Activated CD8-positive, alpha-beta T cell treated with anti-CD3 and anti-CD28 coated beads for 36 hours (primary cell): ENCODE measurements at places on chromosomes 11 and 22.
A peak's percentile ranks its signal among the peaks of the same experiment; 100 is the strongest.

DNA sequence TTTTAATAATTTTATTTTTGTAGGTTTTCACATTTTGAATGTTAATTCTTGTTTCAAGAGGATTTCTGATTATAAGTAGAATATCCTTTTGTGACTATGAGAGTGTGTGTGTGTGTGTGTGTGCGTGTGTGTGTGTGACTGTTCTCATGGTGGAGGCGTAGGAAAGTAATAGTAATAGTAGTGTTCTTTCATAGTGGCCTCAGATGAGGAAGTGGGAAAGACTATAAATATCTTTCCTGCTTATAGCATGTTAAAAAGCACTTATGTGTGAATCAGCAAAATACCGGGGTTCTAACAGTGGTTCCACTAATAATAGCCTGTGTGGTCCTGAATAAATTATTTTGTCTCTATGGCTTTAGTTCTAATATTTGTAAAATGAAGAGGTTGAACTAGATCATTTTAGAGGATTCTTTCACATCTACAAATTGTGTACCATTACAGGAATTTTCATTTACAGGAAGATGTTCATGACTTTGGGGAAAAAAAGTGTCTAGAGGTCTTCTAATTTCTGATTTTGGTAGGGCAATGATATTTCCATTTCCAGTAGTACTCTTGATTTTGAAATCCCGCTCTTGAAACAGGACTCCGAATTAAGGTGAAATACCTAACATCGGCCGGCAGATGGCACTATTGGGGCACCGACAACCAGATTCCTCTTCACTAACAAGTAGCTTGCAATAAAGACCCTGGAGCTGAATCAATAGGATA lies 29.9 kb upstream of the OR10G7 start:
- DNase-seq = peak; percentile 72

DNA sequence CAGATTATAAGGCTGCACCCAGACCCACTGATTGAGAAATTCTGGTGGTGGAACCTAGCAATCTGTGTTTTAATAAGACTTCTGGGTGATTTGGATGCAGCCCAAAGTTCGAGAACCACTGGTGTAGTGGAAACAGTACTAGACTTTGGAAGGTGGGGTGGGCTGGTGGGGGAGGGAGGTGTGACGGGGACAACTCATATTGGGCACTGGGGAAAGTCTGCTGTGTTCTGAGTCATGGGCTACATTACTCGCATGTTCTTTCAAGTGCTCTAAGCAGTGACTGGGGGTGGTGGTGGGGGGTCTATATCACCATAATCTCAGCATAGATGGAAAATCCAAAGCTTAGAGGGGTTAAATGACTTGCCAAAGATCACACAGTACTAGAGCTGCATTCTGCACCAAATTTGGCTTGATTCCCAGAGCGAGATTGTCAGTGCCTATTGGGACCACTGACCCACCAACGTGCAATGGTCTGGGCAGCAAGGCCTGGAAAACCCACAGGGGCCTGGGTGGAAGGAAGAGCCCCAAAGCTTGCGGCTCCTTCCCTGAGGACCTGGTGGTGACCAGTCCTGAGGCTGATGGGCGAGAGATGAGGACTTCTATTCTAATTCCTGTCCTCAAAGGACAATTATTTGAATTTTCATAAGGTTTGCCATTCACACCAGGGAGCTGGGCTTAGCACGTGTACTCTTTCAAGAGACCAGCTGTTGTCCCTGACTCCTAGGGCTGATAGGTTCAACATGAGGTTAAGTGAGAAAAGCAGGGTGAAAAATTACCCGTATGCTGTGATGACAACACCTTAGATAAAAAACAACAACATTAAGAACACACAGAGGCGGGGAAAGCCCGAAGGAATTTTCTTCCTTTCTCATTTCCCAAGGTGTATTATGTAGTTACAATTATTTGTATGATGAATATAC lies 77.5 kb upstream of the NARS2 start:
- DNase-seq = peak; percentile 78

- no peak for DNase-seq
Observed at GRCh38 chr11:29293825-29294224, 723.0 kb downstream of the KCNA4 start.

DNA sequence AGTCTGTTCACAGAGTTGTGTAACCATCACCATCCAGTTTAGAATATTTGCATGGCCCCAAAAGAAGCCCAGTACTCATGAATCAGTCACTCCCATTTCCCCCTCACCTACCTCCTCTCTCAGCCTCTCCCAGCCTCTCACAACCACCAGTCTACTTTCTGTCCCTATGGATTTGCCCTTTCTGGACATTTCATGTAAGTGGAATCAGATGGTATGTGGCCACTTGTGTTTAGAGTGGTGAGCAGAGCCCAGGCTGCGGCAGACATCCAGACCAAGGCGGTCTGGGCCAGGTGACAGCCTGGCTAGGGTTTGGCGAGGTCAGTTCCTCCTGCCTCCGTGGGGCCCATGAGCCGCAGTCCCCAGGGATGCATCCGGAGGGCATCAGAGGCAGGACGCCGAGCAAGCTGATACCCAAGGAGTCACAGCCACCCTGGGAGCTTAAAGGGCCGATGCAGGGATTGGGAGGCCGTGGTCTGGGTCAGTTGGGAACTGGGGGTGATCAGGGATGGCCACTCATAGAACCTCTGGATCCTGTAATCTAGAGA lies 53.3 kb upstream of the CLDN5 start:
- no peak for DNase-seq

DNA sequence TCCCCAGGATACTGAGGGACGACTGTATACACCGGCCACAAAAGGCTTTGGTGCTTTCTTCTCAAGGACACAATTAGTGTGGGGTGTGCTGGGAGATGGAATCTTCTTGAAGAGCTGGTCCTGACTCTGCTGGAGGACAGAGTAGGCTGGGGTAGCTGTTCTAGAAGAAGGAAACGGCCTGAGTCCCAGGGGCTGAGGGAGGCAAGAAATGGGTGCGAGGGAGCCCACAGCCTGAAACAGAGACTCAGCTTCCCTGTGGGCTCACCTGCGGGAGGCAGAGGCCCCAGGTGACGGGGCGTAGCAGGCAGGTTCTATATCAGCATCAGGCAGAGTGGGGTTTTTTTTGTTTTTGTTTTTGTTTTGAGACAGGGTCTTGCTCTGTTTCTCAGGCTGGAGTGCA lies 36.6 kb downstream of the PARVG start:
- no peak for DNase-seq

DNA sequence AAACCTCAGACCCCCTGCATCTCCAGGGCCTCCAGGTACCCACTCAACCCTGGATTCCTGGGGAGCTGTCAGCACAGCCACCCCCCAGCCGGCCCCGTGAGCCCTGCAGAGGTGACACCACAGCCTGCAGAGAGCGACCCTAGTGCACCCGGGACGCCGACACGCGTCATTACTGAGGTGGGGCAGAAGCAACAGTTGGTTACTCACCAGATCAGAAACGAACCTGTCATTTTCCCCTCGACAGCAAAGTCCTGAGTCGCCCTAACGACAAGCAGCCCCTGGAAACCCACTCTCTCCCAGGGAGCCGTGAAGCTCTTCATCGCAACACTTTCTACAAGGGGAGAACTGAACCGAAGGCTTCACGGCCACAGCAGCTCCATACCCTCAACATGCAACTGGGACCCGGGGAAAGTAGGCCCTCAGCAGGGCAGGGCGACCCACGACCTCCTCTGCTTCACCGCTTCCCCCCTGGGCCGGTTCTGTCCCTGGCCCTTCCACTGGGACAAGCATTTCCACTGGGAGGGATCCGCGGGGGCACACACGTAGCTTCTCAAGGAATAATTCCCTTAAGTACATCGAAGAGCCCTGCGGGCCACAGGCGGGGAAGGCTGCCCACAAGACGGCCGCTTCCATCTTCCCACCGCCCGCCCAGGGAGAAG lies 1.6 kb downstream of the BRD1 start:
- peak; percentile 90 for DNase-seq

- no peak for DNase-seq
Observed at GRCh38 chr11:112583261-112583893, 322.7 kb upstream of the PLET1 start.

DNA sequence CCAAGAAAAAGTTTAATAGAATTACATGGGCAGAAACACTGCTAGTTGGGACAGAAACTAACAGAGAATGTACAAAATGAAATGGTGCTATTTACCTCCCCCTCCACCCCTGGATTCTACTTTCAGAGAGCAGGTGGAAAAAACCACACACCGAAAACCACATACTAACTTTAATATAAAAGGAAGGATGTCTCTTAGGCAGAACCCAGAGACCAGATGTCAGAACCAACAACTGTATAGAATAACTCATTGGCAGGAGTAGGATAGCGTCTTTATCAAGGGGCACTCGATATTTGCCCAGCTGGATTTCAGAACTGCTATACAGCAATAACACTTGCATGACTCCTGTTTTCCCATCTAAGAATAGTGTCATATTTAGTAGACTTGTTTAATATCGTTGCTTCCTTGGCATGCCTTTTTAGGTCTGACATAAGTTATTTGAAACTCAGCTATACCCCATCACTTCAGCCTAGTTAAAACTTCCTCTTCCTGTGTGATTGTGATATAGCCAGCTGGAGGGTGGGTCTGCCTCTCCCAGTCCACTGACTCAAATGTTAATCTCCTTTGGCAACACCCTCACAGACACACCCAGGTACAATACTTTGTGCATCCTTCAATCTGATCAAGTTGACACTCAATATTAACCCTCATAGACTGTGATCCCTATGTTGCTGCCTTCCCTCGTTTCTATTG lies 1.2 kb downstream of the SLC22A25 start:
- DNase-seq = no peak

GRCh38 chr22:35634015-35634414 lies 14.2 kb upstream of the APOL6 start:
- DNase-seq = no peak

GRCh38 chr11:11782532-11783110 lies 59.2 kb upstream of the USP47 start:
- DNase-seq = no peak

- no peak for DNase-seq
Observed at GRCh38 chr22:35638410-35638809, 9.8 kb upstream of the APOL6 start.

DNA sequence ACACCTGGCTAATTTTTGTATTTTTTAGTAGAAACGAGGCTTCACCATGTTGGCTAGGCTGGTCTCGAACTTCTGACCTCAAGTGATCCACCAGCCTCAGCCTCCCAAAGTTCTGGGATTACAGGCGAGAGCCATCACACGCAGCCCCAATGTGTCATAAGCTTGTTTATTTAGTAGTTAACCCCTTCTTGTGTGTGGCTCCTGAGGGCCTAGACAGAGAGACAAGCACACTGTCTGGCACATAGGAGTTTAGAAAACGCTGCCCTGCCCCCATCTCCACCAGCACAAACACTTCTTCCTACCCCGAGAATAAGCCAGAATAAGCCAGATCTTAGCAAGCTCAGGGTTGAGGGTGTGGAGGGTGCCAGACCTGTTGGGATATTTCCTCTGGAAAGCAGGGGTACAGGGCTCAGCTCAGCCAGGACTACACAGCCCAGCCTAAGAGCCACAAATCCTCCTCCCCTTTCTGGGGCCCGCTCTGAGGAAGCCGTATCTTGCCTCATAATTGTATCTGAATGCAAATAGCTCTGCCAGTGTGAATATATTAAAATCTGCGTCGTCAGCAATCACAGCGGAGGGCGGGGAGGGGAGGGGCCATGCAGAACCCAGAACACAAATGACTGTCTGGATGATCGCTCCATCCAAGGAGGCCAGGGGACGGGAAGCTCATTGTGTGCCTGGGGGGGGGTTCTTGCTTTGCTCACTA lies 247.3 kb downstream of the MN1 start:
- DNase-seq = no peak

GRCh38 chr11:119863236-119863635 lies 134.2 kb upstream of the NECTIN1 start:
- no peak for DNase-seq

DNA sequence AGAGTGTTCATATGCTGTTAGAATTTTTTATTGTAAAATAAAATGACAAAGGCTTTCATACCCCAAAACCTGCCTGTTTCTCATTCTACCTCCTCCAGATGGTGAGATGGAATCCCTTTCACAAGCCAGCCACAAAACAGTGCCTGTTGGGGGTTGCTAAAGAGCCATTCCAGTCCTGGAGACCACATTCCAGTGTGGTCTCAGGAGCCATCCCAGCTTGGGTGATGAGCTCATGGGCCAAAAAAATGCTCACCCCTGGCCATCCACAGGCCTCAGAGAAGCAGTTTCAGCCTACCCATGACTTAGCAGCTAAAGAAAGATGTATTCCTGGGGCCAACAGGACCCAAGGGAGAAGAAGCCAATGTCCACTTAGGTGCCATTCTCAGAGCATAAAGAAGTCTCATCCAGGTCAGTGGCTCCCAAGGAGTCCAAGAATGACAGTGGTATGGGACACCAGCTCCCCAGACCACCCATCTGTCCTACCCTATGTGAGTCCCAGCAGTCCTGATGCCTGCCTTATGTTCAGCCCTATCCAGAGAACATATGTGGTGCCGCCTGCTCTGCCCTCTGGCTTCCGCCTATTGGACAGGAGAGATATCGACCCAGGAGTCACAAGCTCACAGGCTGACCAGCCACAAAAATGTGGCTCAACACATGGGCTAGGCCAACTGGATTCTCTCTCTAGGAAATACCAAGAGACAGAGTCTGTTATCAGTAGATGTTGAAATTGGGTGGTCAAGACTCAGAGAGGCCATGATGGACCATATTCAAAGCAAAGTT lies 26.4 kb downstream of the C11orf91 start:
- no peak for DNase-seq

DNA sequence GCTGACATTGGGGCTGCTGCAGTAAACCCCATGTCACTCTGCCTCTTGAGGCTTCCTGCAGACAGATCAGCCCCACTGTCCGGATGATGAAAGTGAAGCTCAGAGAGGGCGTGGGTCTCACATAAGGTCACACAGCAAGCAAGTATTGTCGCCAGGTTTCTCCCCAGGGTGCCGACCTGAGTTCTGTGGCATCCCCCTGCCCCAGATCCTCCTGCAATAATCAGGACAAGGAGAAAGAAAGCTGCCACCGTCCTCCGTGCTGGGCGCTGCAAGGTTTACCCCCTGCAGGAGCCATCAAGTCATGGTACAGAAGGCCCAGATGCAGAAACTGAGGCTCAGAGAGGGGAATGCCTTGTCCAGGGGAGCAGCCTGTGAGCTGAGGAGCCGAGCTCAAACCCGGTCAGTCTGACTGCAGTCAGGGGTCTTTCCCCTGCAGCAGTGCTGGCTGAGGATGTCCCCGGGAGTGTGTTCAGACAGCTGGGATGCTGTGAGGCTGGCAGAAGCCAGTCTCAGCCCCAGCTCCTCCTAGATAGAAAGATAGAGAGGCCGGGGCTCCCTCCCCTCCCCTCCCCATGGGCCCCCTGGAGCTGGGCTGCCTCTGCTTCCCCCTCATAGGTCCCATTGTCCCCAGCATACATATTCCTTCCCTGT lies 13.2 kb downstream of the EMID1 start:
- DNase-seq = no peak

DNA sequence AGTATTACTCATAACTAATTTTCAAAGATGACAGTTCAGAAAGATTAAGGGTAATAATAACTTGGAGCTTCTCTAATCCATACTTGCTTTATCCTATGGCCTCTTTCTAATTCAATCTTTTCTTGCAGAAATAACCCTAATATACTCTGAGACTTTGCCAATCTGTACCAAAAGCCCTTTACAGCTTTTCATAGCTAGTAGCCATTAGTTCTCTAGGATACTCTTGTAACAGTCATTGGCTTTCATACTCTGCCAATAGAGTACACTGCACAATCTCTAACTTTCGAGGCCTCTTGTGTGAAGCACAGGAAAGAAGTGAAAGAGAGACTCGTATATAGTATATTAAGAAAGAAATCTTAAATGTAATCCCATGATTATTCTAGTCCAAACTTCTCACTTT lies 38.1 kb downstream of the SLC36A4 start:
- DNase-seq = no peak

- no peak for DNase-seq
Observed at GRCh38 chr11:115168229-115168671, 336.0 kb downstream of the CADM1 start.

GRCh38 chr11:113553235-113553634 lies 78.0 kb upstream of the DRD2 start:
- no peak for DNase-seq
